ENCODE measurements at places on chromosomes 13 and 19. TPM values are rescaled to one million over a fixed set of nuclear protein-coding genes. Genes with fewer than 3 reads are reported as not detected.
A peak's percentile ranks its signal among the peaks of the same experiment; 100 is the strongest.

DNA sequence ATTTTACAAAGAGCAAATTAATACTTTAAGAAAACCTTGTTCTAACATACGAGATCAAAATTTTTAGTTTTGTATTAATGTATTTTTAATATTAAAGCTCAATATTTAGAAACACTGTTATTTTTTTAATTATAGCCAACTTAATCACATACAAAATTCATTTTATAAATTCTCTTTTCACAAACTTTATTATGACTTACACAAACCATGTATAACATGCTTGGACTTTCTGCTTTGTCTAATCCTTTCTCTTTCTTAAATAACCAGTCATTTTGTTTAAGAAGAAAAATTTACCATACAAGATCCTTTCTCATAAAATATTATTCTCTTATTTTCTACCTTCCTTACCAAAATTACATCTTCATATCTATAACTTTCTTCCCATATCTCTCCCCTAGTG, 62.2 kb downstream of the CYSLTR2 start:
- DNase-seq = no peak

The SPRED3 gene
- total RNA-seq = 7.0 TPM

GRCh38 chr13:77415253-77416071, 88.6 kb upstream of the MYCBP2 start:
- no peak for DNase-seq

- DNase-seq = no peak
Observed at GRCh38 chr19:50481351-50482149, 4.9 kb upstream of the GARIN5A start.

DNA sequence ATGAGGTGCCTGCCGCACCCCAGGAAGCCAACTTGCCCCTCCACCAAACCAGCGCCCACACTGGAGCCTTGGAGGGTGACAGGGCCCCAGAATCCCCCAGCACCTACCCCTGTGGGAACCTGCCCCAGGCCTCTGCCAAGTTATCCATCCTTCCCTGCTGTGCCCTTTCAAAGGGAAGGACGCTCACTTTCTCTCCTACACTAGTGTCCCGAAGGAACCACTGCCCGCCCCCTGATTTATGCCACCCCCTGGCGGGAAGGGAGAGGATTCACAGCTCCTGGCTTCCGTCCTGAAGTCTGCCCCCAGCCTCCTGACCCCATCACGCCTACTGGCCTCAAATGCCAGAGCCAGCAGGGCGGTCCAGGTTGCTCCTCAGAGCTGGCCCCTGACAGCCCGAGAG, 1.4 kb downstream of the EVI5L start:
- DNase-seq = no peak

- no peak for DNase-seq
Observed at GRCh38 chr19:29098863-29099481, 114.0 kb downstream of the UQCRFS1 start.

GRCh38 chr19:44648631-44649251, 5.0 kb downstream of the PVR start:
- DNase-seq = no peak

The FCAR gene
- total RNA-seq = not detected

GRCh38 chr13:30331331-30331771, 24.0 kb upstream of the KATNAL1 start:
- no peak for DNase-seq

DNA sequence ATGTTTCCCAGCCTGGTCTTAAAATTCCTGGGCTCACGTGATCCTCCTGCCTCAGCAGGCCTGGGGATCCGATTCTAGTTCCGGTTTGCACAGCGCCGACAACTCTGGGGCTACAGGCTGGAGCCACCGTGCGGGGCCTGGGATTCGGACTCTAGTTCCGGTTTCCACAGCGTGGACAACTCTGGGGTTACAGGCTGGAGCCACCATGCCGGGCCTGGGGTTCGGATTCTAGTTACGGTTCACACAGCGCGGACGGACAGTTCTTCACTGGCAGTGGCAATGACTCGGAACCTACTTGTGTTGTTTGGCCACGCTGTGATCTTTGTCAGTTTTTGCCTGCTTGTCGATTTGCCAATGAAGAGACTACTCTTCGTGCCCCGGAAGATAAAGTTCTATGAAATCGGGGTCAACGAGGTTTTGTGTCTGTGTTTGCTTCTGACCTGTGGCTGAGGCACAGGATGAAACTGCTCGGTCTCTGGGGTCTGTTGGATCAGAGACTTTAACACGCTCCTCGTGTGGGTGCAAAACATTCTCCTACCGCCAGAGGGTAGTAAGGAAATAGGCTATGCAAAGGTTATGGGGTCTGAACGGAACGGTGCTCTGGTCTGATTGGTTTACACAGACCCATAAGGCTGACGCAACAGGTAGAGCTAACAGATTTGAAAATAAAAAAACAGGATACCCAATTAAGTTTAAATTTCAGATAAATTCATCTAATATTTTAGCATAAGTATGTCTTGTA, 12.1 kb upstream of the ZSCAN1 start:
- DNase-seq = no peak

DNA sequence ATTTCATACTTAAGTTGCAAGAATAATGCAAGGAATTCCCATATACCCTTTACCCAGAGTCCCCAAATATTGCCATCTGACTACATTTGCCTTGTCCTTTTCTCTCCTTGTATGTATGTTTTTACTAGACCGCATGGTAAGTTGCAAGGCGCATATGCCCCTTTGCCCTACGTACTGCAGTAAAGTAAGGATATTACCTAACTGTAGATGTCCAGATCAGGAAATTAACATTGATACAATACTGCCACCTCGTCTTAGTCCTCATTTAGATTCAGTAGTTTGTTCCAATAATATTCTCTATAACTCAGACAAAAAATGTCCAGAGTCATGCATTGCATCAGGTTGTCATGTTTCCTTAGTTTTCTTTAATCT, 9.3 kb downstream of the SAFB start:
- DNase-seq = no peak

The CYP2S1 gene
- total RNA-seq = 12.8 TPM

GRCh38 chr19:53909471-53910169, 542 bp downstream of the CACNG7 start:
- DNase-seq = no peak

- no peak for DNase-seq
Observed at GRCh38 chr13:21025539-21025938, 35.8 kb downstream of the LATS2 start.

- no peak for DNase-seq
Observed at GRCh38 chr19:19406878-19407632, 1.6 kb downstream of the GATAD2A start.

DNA sequence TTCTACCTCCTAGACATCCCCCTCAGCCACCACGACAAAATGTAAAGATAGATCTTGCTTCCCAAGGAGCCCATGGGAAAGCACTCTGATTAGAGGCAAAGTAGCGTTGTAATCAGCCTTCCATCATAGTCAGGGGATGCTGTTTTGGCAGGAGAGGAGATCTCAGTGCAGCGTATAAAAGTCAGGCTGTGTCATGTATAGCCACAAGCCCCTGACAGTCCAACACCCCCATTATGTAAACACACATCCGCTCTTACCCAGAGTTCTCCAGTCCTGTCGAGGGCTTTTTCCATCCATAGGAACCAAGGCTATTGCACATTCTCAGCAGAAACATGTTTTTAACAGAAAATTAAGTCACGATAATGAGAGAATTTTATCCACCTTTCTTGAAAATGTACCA, 156.3 kb downstream of the CYSLTR2 start:
- DNase-seq = no peak

DNA sequence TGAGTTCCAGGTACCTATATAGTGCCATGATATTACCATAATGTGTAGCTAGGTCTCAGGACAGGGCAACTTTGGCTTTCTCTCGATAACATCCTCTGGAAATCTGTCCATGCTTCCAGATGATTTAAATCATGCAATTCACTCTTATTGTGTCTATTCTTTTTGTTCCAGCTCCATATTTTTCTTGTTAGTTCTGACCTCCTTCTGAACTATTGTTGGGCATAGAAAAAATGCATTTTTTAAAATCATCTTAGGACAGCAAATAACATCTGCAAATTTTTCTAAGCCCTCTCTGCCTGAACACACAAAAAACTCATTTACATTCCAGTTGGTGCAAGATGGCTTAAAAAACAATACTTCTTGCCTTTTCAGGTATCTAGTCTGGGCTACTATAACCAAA, 1561.0 kb upstream of the MIR17HG start:
- no peak for DNase-seq

DNA sequence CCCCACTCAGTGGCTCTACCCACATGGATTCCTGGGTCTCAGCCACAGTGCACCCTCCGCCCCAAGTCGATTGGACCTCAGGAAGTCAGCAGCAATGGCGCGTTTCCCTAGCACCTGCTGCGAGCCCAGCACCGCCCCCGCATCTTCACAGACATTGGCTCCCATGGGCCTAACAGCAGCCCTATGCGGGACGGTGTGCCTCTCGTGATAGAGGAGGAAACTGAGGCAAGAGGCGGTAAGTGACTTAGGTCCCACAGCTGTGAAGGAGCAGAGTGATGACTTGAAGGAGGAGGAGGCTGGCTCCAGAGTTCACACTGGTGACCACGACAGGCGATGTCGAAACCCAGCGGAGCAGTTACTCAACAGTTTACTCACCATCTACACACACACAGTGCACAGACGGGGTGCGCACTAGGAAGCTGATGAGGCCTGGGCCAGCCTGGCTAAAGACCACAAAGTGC, 104.5 kb upstream of the SOX1 start:
- peak; percentile 14 for DNase-seq

GRCh38 chr19:4327252-4327876, 11.3 kb downstream of the STAP2 start:
- DNase-seq = peak; percentile 85

The WDR88 gene
- total RNA-seq = not detected

DNA sequence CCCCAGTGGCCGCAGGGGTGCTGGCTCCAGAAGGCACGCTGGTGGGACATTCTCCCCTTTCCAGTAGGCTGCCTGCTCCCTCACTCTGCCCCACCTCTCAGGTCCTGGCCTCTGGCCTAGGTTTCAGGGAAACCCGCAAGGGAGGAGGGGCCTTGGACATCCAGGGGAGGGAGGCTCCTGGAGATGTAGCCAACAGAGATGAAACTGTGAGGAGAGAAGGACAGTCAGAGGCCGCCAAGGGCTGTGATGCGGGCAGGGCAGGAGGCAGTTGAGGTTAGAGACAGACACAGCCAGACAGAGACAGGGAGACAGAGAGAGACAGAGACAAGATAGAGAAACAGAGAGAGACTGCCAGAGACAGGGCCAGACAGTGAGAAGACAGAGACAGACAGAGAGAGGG, 127.7 kb downstream of the UQCRFS1 start:
- DNase-seq = no peak

DNA sequence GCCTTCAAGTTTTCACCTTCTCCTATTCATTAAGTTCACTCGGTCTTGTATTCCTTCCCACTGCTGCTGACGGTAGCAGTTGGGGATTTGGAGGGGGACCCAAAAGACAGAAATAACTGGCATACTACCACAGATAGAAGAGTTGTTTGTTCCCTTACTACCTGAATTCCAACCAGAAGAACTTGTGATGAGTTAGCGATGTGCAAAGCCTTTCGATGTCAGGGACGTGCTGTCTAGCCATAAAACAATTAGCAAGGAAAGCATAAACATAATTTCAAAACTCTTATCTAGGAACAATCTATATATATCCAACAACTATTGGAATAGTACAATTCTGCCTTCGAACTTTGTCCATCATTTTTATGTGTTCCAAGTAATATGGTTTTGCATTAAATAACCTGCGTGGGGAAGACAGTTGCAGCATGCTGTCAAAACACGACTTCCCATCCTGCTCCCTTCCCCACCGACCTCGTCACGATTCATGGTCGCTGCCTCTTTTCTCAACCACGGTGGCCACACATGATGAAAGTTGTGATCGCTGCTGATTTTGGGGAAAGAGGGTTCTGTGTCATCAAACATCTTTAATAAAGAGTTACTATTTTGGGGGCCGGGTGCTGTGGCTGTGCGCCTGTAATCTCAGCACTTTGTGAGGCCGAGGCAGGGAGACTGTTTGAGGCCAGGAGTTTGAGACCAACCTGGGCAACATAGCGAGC, 3.8 kb upstream of the SLC7A9 start:
- DNase-seq = no peak

- no peak for DNase-seq
Observed at GRCh38 chr19:21704320-21704719, 63.1 kb downstream of the ZNF100 start.

- DNase-seq = peak; percentile 20
Observed at GRCh38 chr19:2589441-2589840, 113.1 kb downstream of the GNG7 start.

DNA sequence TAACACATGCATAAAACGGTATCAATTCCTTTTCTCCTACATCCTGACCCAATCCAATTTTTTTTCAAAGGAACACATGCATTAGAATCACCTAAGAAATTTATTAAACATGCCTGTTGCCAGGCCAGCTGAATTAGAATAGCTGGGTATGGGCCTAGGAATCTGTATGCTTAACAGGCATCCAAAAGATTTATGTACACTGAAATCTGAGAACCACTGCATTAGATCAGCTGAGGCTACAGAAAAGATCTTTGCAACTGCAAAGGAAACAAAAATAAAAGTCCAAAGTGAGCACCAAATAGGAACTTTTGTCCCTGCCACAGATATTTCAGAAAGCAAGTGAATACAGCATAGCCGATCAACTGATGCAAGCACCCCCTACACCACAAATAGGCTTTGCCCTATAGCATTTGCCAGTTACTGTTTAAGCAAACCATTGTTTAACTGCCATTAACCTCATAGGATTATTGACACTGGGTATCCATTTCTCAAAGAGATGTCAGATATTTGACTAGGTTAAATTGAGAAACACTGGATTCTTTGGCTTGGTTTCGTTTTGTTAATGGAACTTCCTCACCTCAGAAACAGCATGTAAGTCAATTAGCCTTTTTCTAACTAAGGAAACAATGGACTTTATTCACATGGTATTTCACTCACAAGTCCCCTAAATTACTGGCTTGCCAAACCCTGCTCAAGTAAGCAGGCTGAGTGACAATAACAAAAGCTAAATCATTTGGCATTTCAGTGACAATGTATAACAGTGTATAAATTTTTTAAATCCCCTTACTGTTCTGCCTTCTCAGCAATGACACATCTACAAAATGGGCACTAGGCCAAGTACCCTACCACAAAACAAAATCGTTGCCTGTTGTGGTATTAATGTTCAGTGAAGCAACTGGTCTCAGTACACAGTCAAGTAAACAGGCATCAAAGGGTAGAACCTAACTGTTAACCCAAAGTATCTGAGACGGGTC, 67.8 kb downstream of the SUCLA2 start:
- no peak for DNase-seq

- no peak for DNase-seq
Observed at GRCh38 chr13:78029901-78030300, 111.3 kb upstream of the EDNRB start.

- no peak for DNase-seq
Observed at GRCh38 chr13:24265453-24265852, 43.9 kb upstream of the C1QTNF9 start.

DNA sequence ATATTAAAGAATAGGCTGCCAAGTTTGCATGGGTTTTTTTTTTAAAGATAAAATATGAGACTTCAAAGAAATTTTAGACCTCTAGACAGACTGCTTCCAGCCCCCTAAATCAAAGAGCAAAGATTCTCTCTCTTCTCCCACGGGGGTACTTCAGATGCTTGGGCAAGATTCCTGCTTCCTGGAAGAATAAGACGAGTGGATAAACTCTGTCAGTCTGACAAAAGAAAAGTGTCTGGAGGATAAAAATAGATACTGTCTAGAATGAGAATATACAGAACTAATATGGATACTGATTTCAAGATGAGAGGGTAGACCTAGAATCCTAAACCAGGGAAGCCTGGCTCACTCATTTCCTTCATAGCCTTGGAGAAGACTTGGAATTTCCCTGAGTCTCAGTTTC, 435.1 kb downstream of the FOXO1 start:
- DNase-seq = no peak

- no peak for DNase-seq
Observed at GRCh38 chr13:110103534-110103933, 203.4 kb downstream of the COL4A1 start.

The ICAM1 gene
- total RNA-seq = 9.0 TPM

The PSG6 gene
- total RNA-seq = not detected

Data from mesothelial cell of epicardium (in vitro differentiated cells).